AG08396 (cell line): ENCODE measurements at places on chromosomes 2 and 18.

GRCh38 chr2:189409647-189410046 lies 31.6 kb upstream of the WDR75 start:
- DNase-seq, result no peak

DNA sequence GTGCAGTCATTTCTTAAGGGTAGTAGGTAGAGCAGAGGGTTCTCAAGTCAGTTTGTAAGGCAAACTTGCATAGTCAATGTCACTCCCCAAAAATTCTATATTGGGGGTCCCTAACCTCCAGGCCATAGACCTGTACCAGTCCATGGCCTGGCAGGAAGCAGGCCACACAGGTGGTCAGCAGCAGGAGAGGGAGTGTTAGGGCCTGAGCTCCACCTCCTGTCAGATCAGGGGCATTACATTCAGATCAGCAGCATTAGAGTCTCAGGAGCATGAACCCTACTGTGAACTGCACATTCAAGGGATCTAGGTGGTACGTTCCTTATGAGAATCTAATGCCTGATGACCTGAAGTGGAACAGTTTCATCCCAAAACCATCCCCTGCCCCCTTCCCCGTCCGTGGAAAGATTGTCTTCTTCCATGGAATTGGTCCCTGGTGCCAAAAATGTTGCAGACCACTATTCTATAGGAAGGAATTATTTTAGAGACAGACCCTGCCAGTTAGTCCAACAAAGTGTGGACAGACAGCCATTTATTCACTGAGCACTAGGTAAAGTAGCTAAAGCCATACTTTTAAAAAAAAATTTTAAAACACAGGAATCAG lies 6.7 kb downstream of the COA5 start:
- peak; percentile 54 for DNase-seq

GRCh38 chr2:17851731-17852585 lies 26.5 kb upstream of the KCNS3 start:
- DNase-seq, result peak; percentile 75

DNA sequence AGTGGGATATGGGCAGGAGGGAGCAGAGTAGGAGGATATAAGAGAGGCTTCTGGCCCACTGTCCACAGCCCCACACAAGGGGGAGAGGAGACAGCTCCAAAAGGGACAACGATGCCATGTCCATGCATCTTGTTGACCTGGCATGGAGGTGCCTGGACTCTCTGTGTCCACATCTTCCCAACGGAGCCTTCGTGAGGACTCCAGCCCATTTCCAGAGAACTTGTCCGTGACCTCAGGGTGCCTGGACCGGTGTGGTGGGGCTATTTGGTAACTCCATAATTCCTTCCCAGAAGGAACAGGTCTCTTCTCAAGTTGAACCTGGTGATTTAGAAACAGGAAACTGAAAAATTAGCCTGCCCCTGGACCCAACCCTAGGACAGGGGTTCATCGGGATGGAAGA lies 133.9 kb downstream of the CYP26B1 start:
- no peak for DNase-seq

- DNase-seq, result no peak
Observed at GRCh38 chr2:230896346-230897115, 28.5 kb downstream of the GPR55 start.

DNA sequence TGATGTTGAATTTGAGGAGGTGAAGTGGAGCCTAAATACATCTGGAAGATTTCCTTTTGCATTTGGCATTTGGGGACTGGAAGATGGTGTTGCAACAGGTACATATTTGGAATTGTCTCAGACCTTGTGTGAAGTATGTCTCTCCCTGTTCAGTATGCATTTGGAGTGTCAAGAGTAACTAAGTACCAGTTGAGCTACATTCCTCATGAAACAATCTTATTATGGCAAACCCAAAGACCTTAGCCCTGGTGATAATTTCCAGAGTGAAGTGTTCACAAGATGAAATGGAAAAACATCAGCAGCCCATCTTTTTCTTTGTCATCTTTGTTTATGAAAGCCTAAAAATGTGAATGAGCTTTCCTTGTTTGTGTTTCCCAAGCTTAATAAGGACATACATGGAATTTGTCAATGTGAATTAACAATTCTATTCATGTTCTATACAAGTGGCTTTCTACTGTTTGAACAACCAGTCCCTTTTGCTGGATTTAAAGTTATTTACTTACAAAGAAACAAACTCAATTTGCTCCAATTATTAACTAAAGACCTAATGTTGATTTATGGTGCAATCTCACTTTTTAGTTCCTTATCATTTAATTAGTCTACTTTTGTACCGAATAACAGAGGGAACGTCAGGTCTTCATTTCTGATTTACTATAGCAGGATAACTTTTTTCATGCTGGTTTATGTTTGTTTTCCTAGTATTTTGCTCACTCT lies 42.1 kb upstream of the PPP1R1C start:
- DNase-seq, result no peak

GRCh38 chr2:46973673-46974072 lies 58.1 kb upstream of the MCFD2 start:
- no peak for DNase-seq

DNA sequence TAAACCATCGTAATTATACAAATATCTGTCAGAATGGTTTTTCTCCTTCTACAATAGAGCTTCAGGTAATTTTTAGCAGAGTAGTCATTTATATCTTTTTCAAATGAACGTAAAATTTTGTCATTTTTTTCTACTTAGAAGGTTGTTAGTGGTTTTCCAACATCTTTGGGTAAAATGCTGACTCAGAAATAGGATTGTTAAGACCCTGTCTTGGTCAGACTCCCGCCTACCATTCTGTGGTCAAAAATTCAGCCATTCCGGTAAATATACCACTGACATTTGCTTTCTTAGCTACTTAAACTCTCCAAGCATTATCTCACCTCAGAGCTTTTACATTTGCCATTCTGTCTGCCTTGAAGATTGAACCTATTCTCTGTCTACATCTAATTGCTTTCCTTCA lies 154.1 kb upstream of the CDH19 start:
- DNase-seq, result no peak

GRCh38 chr2:119155633-119156032 lies 2.9 kb downstream of the C1QL2 start:
- no peak for DNase-seq

- no peak for DNase-seq
Observed at GRCh38 chr2:128624956-128625355, 306.3 kb upstream of the HS6ST1 start.

DNA sequence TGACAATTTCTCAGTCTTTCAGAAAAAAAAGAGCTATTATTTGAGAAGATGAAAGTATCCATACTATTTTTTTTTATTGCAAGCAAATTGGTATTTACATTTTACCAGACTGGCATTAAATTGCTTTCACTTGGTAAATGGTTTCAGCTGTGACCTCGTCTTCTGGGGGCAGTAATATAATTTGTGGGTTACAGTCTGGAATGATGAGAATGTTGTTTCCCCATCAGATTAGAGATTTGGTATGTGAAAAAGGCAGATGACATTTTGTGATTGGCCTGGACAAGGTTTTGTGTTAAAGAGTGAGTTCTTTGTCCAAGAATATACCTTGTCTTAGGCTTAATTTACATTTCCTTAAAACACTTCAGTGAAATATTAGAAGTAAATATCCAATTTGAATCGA lies 390.1 kb upstream of the ST6GAL2 start:
- DNase-seq, result no peak

GRCh38 chr2:64359892-64360657 lies 93.9 kb upstream of the LGALSL start:
- peak; percentile 86 for DNase-seq

DNA sequence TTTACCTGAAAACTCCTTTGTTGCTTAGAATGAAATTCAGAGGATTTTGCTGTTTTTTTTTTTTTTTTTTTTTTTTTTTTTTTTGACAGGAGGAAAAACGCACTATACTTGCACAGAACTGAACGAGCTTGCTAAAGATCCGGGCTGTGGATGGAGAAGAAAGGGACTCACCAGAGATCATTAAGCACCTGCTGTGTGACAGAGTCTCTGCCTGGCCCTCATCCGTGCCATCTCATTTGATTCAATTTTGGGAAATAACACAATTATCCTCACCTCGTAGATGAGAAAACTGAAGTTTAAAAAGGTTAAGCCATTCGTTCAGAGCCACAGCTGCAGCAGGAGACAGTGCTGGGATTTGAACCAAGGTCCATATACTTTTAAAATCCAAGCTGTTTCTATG lies 775.4 kb upstream of the ID2 start:
- no peak for DNase-seq

GRCh38 chr2:37564356-37564755 lies 107.1 kb downstream of the CDC42EP3 start:
- no peak for DNase-seq

- no peak for DNase-seq
Observed at GRCh38 chr2:68805025-68805424, 66.2 kb downstream of the BMP10 start.

- no peak for DNase-seq
Observed at GRCh38 chr2:67374481-67374880, 22.7 kb upstream of the ETAA1 start.

DNA sequence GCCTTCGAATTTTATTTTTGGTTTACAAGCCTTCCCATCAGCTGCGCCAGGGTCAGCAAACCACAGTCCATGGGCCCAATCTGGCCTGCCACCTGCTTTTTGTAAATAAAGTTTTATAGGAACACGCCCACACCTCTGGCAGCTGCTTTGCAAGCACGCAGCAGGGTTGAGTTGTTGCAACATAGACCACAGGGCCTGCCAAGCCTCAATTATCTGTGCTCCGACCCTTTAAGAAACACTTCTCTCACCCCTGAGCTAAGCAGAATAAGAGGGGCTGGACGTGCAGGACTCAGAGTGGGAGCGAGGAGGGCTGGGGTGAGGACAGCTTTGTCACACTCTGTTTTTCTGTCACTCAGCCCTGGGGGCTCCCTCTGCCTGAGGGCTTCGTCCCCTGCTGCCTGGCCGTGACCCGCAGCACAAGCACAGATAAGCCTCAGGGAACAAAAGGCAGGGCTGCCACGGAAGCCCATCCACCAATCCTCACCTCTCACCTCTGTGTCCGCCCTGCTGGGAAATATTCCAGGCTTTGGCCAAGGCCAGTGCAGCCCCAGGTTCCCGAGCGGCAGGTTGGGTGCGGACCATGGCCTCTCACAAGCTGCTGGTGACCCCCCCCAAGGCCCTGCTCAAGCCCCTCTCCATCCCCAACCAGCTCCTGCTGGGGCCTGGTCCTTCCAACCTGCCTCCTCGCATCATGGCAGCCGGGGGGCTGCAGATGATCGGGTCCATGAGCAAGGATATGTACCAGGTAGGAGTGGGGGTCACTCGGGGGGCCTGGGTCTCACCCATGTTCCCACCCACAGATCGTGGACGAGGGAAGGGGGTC lies at the start of gene AGXT:
Gene AGXT (plus strand): TSS at position 539 of the 823 bp plus-strand sequence. CDS start 42 bp downstream, at position 581.
- no peak for DNase-seq

- no peak for DNase-seq
Observed at GRCh38 chr18:55245211-55245614, 286.0 kb upstream of the CCDC68 start.

DNA sequence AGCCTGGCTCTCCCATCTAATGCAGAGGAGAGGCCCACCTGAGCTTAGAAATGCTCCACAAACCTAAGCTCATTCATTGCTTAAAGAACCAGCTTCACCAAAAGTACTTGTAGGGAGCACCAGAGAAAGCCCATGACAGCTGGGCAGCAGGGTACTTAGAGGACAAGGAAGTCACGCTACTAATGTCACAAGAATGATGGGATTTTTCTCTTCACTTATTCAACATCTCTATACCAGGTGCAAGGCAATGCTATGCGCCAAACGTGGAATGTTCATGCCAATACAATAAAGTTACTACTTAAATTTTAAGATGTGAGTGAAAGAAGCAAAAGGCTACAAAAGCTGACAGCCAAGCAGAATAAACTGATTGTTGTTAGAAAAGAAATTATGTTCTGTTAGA lies 36.0 kb downstream of the LONRF2 start:
- DNase-seq, result no peak

DNA sequence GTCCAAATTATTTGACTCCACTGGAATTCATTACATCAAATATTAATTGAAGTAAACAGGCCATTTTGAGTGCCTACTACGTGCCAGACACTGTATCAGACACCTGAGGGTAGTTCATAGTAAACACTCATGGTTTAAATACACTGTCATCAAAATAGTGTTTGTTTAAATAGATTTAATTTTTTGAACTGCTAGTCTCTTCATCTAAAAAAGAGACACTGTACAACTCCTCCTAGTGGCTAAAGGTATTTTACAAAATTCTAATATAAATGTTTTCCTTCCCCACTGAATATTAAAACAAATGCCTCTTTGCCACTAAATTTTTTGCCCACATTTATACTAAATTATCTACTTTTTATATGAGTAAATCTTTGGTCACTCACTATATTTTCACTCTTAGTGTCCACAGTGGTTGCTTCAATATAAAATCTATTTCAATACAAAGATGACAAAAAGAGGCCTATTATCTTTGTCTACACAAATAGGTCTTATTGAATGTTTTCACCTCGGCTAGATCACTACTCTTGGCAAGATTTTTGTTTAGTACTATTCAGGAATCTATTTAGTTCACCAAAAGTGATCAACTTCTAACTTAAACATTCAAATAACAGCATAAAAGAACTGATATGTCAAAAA lies 122.1 kb downstream of the TMEM247 start:
- peak; percentile 5 for DNase-seq

GRCh38 chr18:57595347-57595746 lies 8.8 kb upstream of the FECH start:
- DNase-seq, result no peak

DNA sequence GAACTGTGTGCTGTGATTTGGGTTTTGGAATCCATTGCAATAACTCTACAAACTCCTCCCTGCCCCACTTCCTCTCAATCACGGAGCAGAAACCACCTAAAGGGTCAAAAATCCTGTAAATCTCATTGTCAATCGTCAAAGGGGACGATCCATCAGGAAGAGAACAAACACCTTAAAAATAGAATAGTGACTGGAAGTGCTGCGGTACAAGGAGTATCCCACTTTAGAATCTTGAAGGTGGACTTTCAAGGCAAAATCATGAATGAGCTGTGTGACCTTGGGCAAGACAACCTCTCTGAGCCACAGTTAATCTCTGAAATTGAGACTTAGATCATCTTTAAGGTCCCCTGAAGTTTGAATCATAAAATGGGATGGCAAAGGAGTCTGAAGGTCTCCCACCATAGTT lies 5.9 kb downstream of the PMAIP1 start:
- DNase-seq, result no peak

- no peak for DNase-seq
Observed at GRCh38 chr2:88245109-88245508, 75.0 kb downstream of the THNSL2 start.

GRCh38 chr2:43495727-43496126 lies 100.1 kb downstream of the THADA start:
- no peak for DNase-seq

DNA sequence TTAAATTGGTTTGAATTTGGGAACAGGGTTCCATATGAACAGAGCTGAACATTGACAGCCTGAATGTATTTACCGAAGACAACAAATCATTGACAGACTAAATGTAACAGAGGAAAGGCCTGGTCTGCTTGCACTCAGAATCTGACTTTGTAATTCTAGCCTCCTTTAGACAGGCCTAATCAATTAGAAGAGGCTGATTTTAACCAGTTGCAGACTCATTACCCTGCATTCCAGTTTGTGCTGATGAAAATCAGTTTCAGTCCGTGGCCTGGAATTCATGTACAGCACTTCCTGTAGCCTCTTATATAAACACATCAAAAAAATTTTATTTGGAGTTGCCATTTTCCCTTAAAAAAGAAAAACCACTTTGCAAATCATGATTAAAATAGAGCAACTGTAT lies 93.1 kb upstream of the ZFP36L2 start:
- DNase-seq, result no peak
